ENCODE measurements at places on chromosomes 7 and 10.

- no peak for DNase-seq
These were observed 16.9 kb downstream of the ZNF713 start for GRCh38 chr7:55903985-55904759.

DNA sequence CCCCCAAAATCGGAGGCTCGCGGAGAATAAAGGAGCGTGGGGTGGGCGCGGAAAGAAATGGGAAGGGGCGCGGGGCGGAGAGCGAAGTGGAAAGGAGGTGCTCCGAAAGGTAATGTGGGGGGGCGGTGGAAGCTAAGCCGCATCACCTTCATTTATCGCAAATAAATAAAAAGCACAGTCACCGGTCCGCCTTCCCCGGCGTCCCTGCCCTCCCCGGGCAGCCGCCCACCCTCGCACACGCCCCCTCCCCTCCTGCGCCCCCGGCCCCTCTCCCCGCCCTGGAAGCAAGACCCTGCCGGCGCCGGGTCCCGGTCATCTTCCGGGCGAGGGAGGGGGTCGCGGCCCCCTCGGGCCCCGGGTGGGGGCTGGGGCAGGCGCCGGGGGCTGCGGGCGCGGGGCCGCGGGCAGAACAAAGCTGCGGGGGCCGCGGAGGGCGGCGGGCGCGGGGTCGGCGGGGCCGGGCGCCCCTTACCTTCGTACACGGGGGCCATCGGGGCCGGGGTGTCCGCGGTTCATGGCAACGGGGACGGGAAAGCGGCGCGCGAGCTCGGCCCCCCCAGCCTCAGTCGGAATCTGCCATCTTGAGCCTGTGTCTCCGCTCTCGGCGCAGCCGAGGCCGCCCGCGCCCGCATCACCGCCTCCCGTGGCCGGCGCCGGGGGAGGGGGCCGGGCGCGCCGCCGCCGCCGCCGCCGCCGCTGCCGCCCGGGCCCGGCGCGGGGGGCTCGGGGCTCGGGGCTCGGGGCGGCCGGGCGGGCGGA is 486 bp downstream of the HIPK2 start:
- DNase-seq, result peak; percentile 22

DNA sequence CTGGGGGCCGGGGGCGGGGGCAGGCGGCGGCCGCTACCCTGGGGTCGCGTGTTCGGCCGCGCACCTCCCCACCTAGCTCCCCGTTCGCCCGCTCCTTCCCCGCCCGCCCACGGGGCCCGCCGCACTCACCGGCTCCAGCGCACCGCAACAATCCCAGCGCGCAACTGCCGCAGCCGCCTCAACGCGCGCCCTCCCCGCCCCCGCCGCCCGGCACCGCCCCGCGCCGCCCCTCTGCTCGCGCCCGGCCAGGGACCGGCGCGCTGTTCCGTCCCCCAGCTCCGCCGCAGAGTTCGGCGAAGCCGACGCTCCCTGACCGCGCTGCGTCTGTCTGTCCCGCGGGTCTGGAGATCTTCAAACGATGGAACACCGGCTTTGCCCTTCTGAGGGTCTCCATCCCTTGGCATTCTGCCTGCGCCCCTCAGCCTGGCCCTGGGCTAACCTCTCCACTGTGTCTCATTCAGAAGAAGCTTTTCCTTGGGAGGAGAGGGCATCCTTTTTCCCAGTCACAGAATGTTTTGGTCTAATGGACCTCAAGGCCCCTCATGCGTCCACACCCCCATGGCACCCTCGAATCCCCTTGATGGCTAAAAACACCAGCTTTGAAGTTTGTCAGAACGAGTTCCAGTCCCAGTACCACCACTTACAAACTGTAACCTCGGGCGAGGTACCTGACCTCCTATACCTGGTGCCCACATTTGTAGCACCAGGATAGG is at the start of gene NT5C2:
Gene NT5C2 (minus strand): TSS at position 166 of the 713 bp plus-strand sequence. CDS start 18,314 bp downstream, outside the sequence.
- peak; percentile 65 for DNase-seq

GRCh38 chr7:101792051-101792681 is 25.3 kb upstream of the CUX1 start:
- no peak for DNase-seq

DNA sequence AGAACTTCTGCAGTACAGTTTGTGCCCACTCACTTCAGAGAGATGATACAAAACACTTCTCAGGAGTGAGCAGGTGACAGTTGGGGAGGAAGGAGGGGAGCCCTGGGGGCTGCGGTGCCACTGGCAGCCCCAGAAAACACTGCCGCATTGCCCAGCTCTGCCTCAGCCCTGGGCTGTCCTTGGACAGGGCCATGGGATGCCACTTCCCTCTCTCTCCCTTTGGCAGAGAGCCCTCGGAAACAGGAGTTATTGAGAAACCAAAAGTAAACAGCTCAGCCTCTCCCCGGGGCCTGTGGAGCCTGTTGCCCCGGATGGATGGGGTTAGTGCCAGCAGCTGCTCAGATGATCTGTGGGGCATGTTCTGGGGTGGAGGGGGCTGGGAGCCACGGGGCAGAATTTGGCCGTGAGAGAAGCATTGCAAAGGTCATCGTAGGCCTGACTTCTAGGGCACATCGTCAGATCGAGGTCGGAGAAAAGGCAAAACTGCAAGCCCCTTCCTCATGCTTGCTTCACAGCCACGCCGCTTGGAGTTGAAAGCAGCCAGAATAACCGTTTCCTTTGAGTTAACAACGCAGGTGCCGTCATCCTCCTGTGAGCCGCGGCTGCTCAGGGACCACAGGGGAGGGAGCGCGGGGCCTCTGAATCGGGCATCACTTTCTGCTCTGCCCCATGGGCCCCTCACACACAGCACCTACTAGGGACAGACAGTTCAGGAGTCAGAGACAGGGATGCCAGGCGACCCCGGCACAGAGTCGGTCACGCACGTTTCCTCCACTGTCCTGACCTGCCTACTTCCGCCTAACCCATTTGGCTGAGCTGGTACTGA is 256.4 kb downstream of the CAMK1D start:
- no peak for DNase-seq

- DNase-seq, result no peak
These were observed 33.0 kb downstream of the TMEM106B start for GRCh38 chr7:12244129-12244528.

GRCh38 chr10:18178854-18179483 is 38.7 kb downstream of the CACNB2 start:
- no peak for DNase-seq

- DNase-seq, result no peak
These were observed 69.2 kb downstream of the SEMA3E start for GRCh38 chr7:83579740-83580139.

- DNase-seq, result no peak
These were observed 13.2 kb downstream of the STAM start for GRCh38 chr10:17657103-17657500.

GRCh38 chr10:11135709-11136108 is 118.0 kb downstream of the CELF2 start:
- no peak for DNase-seq

DNA sequence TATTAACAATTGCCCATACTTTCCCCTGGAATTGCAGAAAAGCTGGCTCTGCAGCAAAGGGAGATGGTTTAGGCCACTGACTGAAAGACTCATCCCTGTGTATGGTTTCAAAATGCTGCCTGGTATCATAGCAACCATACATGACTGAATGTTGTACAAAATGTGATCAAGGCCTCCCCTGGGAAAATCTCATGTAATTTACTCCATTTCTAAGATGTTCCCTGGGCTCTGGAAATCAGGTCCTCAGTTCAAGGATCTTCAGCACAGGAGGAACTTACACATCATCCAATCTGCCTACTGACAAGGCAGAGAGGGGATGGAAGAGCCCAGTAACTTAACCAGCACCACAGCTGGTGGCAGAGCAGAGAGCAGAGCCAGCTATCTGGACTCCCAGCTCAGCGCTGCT is 111.8 kb downstream of the JAZF1 start:
- no peak for DNase-seq

- no peak for DNase-seq
These were observed 37.2 kb downstream of the FAM13C start for GRCh38 chr10:59325116-59325515.

DNA sequence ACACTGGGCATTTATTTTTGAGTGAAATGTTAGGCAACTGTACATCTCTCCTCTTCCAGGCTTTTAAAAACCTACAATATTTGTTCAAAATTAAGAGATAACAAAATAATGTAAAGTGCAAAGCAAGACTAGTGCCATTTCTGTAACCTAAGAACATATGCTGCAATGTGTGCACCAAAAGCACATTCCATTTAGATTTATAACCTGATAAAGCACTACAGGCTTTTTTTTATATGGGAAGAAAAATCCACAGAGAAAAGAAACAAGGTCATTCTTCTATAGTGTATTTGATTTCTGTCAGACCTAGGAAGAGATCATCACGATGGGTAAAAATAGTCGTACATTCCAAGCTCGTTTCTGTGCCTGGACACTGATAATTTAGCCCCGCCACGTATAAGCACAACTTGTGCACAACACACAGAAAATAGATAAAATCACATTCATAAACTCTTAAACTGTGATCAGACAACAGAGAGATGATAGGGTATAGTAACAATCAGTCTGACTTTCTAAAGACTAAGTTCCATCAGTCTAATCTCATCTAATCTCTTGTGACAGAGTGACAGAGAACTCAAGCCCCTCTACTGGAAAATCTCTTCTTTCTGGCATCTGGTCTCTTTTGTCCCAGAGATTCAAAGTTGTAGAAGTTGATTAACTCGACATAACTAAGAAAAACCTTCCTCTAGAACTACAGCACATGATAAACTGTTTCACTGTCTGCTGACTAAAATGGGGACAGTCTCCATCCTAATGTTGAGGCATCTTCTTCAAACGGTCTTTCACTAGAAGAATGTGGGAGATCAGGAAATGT is 6.7 kb downstream of the LAMB1 start:
- no peak for DNase-seq

- DNase-seq, result no peak
These were observed 190.5 kb downstream of the GLI3 start for GRCh38 chr7:42046483-42046882.

- no peak for DNase-seq
These were observed 185.4 kb upstream of the FOXP2 start for GRCh38 chr7:114229246-114229645.

- no peak for DNase-seq
These were observed 337.3 kb downstream of the MALRD1 start for GRCh38 chr10:19385846-19386450.

- no peak for DNase-seq
These were observed 228.4 kb downstream of the PLXNA4 start for GRCh38 chr7:132347858-132348257.

GRCh38 chr7:123122916-123123315 is 76.9 kb downstream of the SLC13A1 start:
- DNase-seq, result no peak

GRCh38 chr10:77899690-77900089 is 26.9 kb downstream of the DLG5 start:
- no peak for DNase-seq

GRCh38 chr10:109593682-109594081 is 329.6 kb downstream of the XPNPEP1 start:
- DNase-seq, result no peak

GRCh38 chr7:55063633-55064032 is 44.8 kb downstream of the EGFR start:
- no peak for DNase-seq

GRCh38 chr7:129401967-129402860 is 32.0 kb upstream of the STRIP2 start:
- DNase-seq, result no peak

GRCh38 chr10:75334720-75335119 is 66.8 kb downstream of the ZNF503 start:
- no peak for DNase-seq
